ENCODE measurements at places on chromosomes 12 and 14. TPM values are rescaled to one million over a fixed set of nuclear protein-coding genes. Genes with fewer than 3 reads are reported as not detected.

The AJUBA gene
- 1.1 TPM for total RNA-seq

The RNASE7 gene
- 0.43 TPM for total RNA-seq

The DACT1 gene
- 0.67 TPM for total RNA-seq

The SAMD15 gene
- total RNA-seq, result not detected

The CCDC38 gene
- 0.30 TPM for total RNA-seq
